ENCODE measurements at places on chromosomes 3 and 15.

DNA sequence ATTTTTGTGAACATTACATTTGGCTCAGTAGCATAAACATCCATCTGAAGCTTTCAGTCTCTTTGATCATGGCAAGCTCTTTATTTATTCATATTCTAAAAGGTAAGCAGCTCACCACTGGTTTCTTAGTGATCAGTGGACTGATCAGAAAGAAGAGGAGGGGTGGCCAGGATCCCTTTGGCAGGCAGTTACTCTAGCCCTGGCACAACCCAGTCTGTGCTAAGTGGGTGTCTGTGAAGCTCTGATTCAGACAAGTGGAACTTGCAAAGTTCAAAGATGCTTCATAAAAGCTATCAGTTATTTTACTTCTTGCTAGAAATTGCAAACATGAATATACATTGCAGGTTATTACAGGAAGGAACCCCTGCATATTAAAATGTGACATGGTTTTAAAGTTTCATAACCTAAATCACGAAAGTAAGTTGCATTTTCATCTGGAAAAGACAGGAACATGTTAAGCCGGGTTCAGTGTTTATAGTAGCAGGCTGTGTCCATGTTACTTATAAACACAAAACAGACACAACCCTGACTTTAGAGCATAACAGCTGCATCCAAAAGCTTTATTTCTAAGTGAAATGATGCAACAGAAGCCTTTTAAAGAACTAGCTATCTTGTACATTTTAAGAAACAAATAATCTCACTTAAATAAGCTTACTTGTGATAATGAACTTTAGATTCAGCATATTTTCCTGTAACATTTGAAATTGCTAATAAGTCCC is 785.3 kb downstream of the MCTP2 start:
- DNase-seq = peak; percentile 17

DNA sequence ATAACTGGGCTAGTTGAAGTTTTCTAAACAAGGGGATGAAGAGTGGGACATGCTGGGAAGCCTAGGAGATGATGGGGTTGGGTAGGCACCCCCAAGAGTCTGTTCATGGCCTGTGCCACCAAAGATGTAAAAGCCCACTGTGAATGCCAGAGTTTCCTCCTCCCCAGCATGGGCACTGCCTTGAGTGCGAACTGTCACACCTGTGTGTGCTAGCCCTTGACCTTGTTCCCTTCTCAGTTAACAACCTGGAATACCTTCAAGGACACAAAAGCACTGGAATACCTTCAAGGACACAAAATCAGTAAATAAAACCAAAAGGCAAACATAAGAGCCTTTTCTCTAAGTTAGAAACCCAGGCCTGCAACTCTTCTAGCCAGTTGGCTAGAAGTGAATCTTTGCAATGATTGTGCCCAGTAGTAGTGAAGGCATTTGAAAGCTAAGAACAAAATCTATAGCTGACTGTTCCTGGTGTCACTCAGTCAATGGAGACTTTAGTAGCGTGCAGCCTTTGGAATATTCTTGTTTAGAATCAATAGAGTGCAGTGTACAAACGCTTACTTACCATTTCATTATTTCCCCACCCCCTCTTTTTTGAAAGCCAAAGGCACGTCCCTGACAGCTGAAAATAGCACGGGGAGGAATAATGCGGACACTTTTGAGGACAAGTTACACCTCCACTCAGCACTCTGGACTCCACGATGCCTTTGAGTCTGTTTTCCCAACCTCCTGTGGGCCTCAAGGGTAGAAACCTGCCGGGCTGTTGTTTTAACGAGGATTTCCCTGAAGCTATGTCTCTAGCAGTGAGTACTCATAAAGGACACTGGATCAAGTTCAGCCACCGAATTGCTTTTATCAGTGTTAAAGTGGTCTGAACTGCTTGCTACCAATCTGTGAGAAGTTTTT is 24.2 kb downstream of the PSMD6 start:
- no peak for DNase-seq

DNA sequence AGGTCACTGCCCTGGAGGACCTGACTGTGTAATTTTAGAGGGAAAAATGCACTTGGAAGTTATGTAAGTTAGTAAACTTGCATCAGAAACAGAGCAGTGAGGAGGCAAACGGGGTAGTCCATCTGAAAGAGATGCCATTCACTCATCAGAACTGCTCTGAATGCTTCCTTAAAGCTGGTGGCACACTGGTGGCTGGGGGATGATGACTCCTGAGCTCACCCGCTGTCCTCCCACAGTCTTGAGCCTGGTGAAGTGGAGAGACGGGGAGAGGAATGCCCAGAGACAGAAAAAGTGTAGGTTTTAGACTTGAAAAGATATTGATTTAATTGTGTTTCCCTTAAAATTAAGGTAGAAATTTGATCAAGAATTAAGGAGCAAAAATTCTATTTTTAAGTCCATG is 46.5 kb upstream of the LARS2 start:
- DNase-seq = no peak

GRCh38 chr3:132659000-132659364 is 627 bp downstream of the ACAD11 start:
- no peak for DNase-seq

DNA sequence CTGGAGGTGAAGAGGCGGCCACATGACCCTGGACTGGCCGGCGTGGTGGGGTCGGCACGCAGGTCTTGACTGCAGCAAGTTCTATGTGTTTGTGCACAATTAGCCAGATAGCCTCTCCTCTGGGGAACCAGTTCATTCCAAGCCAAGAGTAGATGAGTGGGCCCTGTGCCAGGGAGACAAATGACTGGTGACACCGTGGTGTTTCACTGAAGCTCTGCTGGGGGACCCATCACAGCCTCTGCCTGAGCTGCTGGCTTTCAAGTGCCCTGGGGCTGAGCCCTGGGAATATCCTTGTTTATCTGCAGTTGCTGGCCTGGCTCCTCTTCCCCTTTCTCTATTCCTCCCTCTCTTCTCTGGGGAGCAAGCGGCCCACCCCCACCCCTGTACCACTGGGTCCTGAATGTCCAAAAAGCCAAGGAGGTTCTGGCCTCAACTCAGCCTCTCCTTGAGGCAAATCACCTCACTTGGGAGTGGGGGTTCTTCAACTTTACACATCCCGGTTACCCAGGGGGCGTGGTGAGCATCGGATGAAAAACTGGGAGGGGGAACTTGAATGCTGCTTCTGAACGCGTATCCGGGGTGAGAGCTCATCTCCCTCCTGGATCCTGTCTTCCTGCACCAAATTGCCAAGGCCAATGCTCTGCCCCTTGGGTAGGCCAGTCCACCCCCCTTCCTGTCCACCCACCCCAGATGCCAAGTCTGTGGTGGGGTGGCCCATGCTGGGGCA is 199.6 kb upstream of the LYSMD4 start:
- no peak for DNase-seq

GRCh38 chr3:170524073-170524472 is 61.8 kb downstream of the SLC7A14 start:
- DNase-seq = peak; percentile 63
